ENCODE measurements at places on chromosomes 5 and 9.

DNA sequence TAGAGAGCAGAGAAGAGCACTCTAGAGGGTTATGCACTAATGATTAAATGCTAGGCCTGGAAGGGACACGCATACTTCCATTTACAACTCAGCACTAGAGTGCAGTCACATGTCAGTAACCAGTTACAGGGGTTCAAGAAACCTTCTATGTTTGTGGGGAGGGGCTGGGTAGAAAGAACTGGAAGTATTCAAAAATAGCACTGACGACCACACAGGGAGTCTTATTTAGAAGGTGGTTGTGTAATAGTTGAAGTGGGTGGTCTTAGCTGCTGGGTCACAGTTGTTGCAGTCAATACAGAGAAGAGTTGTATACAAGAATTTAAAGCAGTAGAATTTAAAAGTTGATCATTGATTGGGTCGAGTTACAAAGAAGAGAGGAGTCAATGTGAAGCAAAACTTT, 15.4 kb downstream of the AOPEP start:
- DNase-seq, result no peak

DNA sequence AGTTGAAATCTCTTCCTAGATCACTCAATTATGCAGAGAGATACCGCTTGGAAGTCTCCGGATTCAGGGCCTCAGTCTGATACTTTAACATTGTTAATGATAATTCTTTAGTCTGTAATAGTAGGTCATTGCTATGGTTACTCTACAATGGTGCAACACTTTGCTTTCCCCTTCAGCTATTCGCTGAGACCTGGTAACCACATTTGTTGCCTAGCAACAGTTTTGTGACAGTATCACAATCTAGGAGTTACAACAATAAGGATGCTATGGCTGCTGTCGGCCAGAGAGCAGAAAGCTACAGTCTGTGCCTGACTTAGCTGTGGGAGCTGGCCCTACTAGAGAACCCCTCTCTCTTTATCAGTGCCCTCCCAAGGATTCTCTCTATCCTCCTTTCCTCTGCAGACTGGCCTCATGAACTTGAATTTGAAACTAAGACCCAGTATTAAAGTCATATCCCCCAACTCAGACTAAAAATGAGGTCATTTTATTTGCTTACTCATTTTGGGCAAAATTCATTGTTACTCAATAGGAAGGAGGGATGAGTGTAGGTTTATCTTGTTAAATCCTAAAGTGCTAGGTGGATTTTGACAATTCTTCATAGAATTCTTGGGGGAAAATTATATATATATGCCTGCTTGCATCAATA, 39.3 kb downstream of the NR2F1 start:
- DNase-seq, result no peak

- no peak for DNase-seq
Observed at GRCh38 chr9:100268271-100268670, 84.5 kb downstream of the TEX10 start.

DNA sequence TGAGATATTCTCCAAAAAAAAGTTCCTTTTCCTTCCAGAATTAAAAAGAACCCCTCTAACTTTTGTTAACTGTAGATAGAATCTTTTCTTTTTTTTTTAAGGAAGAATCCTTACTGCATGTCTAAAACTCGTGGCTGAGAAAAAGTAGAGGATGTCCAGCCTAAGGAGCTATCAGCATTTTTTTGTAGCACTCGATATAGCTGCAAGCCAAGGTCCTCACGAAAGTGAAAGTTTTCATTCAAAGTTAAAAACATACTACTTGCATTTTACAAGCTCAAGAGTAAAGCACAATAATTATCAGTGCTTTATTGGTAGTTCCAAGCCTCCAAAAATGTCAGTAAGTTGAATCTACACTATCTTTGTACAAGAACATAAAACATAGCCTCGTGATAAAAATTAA, 28.7 kb upstream of the ZSWIM6 start:
- DNase-seq, result no peak

DNA sequence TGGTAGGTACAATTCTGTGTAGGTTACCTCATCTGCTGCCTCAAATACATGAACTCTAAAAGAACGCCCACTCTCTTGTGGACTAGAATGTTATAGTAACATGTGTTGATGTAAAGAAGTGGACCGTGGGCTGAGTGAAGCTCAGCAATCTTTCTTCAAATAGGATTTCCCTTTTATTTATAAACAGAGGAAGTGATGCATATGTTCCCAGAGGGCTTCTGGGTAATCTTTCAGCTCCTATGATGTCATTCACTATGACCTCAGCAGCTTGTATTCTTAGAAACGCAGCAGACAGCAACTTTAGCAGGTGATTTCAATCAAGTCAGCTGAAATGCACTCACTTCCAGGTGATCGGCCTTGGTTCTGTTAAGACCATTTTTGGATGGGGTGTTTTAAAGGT, 14.4 kb downstream of the F2RL2 start:
- DNase-seq, result no peak

DNA sequence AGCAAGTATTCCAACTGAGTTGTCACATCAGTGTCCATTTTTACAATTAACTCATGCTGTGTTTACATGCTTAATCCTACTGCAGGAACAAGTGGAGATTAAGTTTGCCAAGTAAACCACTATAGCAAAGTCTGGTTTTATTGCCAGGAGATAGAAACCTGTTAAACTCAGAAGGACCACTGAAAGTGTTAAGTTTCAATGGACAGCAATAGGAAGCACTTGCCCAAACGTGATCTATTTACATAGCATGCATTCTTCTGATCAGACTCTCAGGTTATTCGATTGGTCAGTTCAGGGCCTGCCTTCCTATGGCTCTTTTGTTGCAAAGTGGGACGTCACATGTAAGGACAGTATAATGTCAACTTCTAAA, 28.0 kb upstream of the IFNK start:
- DNase-seq, result no peak

- no peak for DNase-seq
Observed at GRCh38 chr5:91794856-91795548, 411.9 kb upstream of the ARRDC3 start.

DNA sequence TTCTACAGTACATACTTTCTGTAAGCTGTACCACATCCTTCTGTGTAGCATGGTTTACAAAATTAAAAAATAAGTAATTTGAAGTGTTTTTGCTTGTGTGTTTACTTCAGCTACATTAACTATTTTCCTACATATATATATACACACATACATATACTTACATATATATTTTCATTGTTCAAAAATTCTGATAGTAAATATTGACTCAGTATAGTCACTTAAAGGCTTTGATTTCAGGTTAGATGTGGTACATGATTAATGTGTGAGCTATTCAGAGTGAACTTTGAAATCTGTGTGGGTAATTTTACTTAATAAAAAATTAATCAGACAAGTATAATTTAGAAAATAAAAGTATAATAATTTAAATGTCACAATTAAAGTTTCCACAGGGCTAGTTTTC, 306.7 kb upstream of the CDH18 start:
- no peak for DNase-seq

- no peak for DNase-seq
Observed at GRCh38 chr9:88533951-88534455, 975 bp upstream of the NXNL2 start.

DNA sequence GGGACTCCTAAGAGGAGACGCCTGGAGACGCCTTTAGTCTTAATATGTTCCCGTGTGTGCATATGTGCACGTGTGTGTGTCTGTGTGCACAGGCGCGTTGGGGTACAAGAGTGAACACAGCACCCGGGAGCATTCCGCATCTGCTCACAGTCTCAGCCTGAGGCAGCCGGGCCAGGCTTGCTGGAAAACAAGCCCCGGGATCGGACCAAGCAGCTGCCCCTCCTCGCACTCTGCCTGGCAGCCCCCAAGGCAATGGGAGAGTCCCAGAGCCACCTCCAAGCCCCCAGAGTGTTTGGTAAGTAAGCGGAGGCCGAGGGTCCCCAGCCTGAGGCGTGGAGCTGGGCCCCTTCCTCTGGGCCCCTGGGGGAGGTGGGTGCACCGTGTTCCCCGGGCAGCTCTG, 27.3 kb upstream of the UBAC1 start:
- DNase-seq, result no peak

GRCh38 chr9:19429595-19429994, 20.8 kb downstream of the ACER2 start:
- no peak for DNase-seq

GRCh38 chr5:123450640-123451039, 27.4 kb upstream of the CEP120 start:
- no peak for DNase-seq

GRCh38 chr5:41707853-41708603, 162.2 kb downstream of the OXCT1 start:
- DNase-seq, result no peak

DNA sequence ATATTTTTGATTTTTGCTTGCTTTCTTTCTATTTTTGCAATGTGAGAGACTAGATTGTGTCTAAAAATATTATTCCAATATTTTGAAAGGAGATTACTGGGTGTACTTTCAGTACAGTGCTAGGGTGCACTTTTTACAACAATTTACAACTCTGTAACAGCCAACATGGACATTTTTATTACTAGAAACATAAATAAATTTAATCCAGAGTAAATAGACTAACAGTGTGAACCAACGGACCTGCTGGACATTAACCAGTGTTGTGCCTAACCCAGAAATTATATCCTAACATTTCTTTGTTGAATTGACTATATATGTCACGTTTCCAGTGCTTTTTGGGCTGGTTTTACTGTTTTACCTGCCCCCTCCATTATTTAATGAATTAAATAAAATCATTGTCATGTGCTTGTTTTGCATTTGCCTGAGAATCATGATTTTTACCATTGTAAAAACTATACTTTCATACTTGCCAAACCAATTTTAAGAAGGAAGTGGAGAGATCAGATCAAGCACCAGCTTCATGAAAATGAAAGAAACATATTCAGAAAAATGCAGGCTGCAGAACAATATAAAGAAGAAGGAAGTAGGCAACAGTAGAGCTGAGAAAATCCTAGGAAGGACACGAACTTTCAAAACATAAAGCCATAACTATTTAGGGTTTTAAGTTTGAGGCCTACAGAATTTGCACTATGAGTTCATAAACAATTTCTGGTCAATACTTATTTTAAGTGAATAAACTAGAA, 400.8 kb upstream of the PIK3R1 start:
- DNase-seq, result no peak

GRCh38 chr9:106449336-106449927, 413.5 kb upstream of the ZNF462 start:
- no peak for DNase-seq

- no peak for DNase-seq
Observed at GRCh38 chr9:92965061-92965758, 17.9 kb downstream of the FGD3 start.

DNA sequence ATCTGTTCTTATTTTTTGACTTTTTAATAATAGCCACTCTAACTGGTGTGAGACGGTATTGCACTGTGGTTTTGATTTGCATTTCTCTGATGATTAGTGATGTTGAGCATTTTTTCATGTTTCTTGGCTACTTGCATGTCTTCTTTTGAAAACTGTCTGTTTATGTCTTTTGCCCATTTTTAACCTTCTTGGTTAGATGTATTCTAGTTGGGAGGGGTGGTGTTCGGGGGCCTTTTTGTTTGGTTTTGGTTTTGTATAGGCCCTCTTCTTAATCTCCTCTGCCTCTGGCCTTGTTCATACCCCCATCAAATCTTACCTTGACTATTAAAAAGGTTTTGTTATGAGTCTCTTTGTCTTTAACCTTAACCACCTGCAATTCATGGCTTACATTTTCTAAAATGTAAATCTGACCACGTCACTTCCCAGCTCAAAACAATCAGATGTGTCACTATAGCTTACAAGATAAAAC, 107.8 kb upstream of the NR4A3 start:
- DNase-seq, result no peak

DNA sequence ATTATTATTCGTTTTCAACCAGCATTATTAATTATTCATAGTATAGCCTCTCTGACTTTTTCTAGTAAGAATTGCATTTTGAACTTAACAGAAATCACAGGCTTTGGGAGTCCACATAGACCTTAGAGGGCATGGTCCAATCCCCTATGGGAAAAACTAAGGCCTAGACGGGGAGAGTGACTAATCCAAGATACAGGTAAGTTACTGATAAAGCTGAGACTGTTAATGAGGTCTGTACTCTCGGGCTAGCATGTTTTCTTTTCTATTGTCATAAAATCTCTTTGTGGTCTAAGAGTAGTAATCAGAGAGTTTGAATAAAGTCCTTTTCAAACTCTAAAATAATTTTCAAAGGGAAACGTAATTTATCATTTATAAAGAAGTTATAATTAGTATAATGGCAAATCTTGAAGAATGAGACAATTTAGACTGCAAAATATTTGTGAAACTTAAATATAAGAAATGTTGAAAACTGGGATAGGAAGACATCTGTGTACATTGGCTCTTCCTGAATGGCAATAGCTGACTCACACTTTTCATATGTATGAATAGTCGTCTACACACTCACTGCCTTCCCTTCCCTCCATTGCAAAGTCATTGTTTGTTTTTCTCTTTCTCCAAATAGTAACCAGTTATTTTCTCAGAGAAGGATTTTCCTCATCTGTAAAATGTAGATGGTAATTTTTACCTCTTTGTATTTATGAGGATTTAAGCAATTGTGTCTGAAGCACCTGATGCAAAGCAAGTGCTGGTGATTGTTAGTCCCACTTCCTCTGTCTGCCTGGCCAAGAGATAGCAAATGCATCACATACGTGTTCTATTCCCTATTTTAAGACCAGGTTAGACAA, 207.9 kb upstream of the CD180 start:
- DNase-seq, result no peak

GRCh38 chr5:172788771-172789686, 18.0 kb upstream of the DUSP1 start:
- no peak for DNase-seq

DNA sequence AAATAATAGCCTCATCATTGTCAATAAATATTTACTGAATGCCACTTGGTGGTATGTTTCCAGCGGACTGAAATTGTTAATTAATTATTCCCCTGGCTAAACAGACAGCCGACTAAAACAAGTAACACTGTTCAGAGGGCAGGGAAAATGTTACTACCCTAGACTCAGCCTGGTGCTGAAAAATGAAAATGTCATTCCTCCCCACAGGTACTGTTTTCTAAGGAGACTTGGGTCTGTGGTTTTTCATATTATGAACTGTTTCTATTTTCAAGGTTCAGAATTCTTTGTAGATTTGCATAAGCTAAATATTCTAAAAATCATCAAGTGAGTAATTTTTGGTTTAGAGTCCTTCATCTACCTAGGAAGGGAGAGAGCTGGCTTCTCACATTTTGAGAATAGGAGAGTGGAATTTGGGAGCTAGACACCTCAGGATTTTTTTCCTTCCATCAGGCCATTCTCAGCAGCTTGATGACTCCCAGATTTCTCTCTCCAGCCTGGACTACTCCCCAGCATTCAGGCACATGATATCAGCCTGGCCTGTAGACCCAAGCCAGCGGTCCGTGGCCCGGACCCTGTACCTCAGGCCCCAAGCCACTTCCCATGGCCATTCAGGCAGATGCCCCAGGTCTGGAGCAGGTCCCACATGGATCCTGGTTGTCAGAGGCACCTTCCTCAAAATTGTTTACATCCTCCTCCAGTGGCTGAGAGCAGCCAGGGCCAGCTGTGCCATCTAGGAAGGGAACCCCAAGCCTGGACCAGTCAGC, 24.4 kb downstream of the BHMT start:
- DNase-seq, result no peak

GRCh38 chr5:89830691-89831090, 578.9 kb downstream of the CETN3 start:
- no peak for DNase-seq

Data from stimulated activated CD4-positive, alpha-beta T cell treated with anti-CD3 and anti-CD28 coated beads, TNF-alpha, amount 100 ng/mL, for 1 hour (primary cell).